ENCODE measurements at places on chromosomes 1 and 21. TPM values are rescaled to one million over a fixed set of nuclear protein-coding genes. Genes with fewer than 3 reads are reported as not detected.
A peak's percentile ranks its signal among the peaks of the same experiment; 100 is the strongest.

MRPL55 gene
- total RNA-seq = 44.4 TPM

SPRR2F gene
- total RNA-seq = not detected

KIAA1614 gene
- 1.1 TPM for total RNA-seq

AADACL3 gene
- total RNA-seq = not detected

SH2D5 gene
- total RNA-seq = 0.05 TPM

KPRP gene
- not detected for total RNA-seq

LDLRAD1 gene
- not detected for total RNA-seq

AZIN2 gene
- total RNA-seq = 2.6 TPM

- no peak for DNase-seq
Measured at GRCh38 chr1:38092256-38092655, 45.7 kb upstream of the POU3F1 start.

DNA sequence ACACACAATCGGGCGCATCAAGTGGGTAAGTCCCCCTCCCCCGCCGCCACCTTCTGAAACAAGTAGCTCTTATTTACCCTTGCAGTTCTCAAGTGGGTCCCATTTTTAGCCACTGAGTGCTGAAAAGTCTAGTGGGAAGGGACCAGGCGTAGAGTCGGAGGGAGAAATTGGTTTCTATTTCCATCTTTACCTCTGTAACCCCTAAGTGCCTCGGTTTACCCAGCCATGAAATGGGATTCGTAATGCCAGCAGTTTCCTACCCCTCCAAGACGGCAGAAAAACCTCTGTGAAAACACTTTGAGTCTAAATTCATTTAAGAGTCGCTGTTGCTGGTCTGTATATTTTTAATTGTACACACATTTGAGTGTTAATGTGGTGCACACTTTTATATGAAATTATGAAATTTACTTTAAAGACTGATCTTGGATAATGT lies 928 bp downstream of the TLCD4 start:
- no peak for DNase-seq

- no peak for DNase-seq
Measured at GRCh38 chr1:222045786-222046185, 303.9 kb upstream of the DUSP10 start.

- no peak for DNase-seq
Measured at GRCh38 chr1:18419113-18419844, 61.5 kb upstream of the KLHDC7A start.

DNA sequence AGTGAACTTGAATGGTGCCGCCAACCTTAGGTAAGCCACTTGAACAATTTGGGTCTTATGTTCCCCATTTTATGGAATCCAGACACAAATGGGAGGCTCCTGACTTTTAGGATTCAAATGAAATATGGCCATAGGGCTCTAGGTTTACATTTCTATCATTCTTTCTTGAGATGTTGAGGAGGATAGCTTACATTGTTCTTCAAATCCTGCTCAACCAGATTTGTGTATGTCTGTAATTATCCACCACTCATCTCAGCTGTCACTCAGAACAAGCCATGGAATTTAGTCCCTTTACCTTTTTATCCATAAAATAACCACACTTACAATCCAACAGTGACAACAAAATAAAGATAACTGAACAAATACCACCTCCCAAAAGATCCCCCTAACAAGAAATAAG lies 682.9 kb upstream of the PTBP2 start:
- DNase-seq = no peak

- DNase-seq = peak; percentile 67
Measured at GRCh38 chr1:36342426-36343185, 19.2 kb upstream of the EVA1B start.

GRCh38 chr1:80987106-80987505 lies 813.6 kb upstream of the ADGRL2 start:
- no peak for DNase-seq

DNA sequence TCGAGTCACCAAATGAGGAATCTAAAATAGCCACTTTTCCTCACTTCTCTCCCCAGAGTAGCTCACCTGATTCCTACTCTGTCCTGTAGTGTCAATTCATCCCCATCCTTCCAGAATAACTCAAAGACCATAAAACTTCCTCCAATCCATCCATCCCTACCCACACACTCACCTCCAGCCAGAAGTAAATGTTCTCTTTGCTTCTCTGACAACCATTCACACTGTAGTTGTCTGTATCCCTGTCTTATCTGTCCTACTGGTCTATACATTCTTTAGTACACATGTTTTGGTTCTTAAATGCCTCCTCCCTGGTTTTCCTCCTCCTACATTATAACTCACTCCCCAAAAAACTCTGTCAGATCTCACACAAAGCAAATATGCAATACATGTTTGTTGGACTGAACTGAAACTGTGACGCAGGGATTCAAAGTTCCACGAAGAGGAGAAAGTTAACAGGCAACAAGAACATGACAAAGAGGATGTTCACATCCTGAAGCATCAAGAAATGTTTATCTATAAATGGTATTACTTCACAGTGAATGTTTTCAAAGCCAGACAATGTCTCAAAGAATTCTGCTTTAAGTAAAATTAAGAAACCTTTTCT lies 11.0 kb downstream of the TP53BP2 start:
- DNase-seq = no peak

- DNase-seq = no peak
Measured at GRCh38 chr1:113928187-113928930, 765 bp upstream of the HIPK1 start.

DNA sequence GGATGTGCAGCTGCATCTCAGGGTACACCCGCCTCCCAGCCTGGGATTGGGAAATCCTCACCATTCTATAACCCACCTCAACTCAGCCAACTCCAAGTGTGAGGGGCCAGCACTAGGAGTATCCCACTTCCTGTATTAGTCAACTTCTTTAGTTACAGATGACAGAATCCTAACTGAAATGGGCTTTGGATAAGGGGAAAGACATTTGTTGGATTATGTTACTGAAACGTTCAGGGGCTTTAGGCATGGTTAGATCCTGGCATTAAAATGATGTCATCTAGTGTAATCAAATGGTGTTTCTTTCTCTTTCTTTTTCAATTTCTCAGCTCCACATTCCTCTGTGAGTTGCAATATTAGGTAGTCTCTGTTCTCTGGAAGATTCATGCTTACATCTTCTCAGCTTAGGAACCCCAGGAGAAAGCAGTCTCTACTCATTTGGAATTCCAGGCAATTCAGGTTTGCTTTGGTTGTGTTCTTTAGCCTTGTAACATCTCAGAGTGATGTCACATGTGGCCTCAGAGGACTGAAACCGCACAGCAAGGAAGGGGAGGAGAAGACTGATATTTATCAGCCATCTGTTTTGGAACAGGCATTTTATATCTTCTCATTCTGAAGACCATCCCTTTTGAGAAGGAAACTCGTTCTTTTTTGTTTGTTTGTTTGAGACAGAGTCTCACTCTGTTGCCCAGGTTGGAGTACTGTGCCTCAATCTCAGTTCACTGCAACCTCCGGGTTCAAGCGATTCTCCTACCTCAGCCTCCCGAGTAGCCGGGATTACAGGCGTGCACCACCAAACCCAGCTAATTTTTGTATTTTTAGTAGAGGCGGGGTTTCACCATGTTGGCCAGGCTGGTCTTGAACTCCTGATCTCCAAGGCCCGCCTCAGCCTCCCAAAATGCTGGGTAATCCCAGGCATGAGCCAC lies 18.9 kb upstream of the TMEM54 start:
- DNase-seq = no peak

DNA sequence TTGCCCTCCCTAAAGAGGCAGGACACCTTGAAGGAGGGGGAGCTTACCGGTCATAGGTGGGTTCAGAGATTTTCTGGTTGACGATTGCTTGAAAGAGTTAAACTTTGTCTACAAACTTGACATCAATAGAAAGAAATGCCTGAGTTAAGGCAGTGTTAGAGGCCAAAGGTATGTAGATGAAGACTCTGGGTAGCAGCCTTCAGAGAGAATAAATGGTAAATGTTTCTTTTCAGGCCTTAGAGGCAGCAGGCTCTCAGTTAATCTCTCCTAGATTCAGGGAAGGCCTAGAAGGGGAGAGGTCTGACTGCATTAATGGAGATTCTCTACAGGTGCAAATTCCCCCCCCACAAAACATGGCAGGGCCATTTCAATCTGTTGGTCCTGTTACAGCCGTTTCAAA lies 27.7 kb downstream of the MX1 start:
- DNase-seq = no peak

GRCh38 chr1:2087766-2088165 lies 37.6 kb downstream of the PRKCZ start:
- DNase-seq = no peak

GRCh38 chr1:6003568-6004411 lies 11.6 kb upstream of the NPHP4 start:
- no peak for DNase-seq

- DNase-seq = no peak
Measured at GRCh38 chr1:20867062-20867461, 80.0 kb upstream of the HP1BP3 start.

- no peak for DNase-seq
Measured at GRCh38 chr1:26360807-26361604, 7.1 kb upstream of the CRYBG2 start.

DNA sequence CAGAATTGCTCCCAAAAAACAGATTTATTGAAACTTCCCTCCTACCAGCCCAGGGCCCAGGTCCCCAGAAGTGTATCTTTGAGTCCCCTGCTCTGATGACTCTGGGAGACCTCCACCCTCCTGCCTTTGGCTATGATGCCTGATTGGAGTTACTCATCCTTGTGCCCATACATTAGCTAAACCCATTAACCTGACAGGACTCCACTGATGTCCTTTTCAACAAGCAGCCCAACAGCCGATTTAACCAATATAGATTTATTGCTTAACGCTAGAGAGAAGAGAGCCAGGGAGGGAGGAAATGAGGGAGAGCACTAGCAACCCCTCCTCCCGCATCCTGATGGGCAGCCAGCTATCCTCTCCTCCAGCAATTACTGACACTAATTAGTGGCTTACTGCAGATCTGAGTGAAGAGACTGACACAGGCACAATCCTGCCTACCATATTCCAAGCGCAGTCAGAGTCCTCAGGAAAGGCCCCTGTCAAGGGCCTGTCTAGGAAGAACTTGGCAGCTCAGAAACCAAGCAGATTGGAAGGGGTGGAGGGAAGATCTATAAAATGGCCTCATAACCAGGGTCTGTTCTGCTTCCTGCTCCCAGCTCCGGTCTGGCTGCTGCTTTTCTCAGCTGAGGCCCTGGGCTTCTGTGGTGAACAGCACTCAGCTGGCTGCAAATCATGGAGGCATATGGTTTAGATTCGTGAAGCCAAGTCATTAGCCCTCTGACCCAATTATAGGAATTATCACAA lies 484.5 kb upstream of the DAB1 start:
- no peak for DNase-seq

DNA sequence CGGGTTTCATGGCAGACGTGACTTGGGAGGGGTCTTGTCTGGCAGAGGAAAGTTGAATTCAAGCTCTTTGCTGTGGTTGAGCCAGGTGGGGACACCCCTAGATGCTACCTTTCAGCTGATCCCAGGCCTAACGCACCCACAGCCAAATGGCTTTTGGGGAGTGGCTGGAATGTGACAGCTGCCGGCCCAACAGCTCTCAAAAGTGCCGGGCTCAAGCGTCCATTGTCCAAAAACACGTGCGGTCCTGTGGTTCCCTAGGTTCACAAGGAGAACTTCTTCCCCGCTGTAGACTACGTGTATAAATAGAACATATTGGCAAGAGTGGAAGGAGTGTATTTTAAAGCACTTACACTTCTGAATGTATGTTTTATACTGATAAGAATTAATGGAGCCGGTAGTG lies 87.1 kb upstream of the ARHGEF16 start:
- no peak for DNase-seq

GRCh38 chr1:114702737-114703136 lies 7.4 kb upstream of the AMPD1 start:
- no peak for DNase-seq

DNA sequence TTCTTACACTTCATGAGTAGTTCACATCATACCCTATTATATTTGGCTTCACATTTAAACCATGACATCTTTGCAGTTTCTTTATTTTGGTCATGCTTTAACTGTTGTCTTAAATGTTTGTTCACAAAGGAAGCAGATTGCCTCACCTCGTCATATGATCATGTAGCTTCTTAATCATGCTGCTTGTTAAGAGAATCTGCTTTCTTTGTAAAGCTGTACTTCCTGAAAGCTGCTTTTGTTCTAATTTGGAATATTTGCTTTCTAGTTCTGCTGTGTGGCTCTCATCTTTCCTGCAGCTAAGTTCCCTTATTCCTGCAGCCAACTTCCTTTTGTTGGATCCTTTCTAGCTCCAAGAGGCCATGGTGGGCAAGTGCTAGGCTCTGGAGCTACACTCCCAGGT lies 62.9 kb upstream of the SIM2 start:
- DNase-seq = no peak

- no peak for DNase-seq
Measured at GRCh38 chr1:90728502-90729287, 11.6 kb upstream of the BARHL2 start.

DNA sequence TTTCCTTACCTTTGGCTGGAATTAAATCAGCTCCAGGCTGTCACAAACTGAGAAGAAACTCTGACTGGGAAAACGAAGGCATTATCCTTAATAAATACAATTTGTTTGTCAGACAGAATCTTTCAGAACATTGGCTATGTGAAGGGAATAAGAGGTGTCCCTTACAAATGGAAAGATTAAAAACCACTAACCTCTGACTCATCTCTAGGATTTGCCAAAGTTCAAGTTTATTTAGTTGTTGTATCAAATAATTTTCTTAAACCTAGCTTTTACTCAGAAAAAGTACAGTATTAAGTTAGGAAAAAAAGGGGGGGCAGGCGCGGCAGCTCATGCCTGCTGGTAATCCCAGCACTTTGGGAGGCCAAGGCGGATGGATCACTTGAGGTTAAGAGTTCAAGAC lies 15.7 kb downstream of the SERTAD4 start:
- DNase-seq = no peak

DNA sequence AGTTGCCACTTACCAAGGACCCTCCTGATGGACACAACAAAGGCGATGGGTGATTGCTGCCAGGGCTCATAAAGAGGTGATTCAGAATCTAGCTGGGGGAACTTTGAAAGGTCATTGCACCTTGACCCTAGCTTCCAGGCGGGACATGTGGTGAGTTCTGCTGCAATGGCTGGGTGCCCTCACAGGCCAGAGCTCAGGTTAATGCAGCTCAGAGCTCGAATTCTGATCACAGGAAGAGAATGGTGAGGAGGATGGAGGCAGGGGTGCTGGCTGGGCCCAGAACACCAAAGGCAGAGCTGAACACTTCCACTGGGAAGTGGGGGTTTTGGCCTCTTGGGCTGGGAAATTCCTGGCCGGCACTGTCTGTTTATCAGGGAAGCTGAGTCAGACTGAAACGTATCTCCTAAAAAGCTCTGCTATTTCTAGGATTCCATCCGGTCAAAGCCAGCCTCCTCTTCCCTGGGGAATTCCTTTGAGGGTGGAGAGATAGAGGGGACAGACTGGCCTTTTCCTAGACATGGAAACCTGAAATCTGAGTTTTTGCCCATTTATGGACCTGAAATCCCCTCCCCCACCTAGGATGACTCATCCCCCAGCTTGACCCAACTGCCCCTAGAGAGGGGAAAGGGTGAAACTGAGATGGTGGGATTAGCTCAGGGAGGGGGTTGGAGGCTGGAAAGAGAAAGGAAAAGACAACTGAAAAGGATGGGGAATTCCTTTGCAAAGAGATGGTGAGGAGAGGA lies 27.2 kb downstream of the NUAK2 start:
- no peak for DNase-seq

DNA sequence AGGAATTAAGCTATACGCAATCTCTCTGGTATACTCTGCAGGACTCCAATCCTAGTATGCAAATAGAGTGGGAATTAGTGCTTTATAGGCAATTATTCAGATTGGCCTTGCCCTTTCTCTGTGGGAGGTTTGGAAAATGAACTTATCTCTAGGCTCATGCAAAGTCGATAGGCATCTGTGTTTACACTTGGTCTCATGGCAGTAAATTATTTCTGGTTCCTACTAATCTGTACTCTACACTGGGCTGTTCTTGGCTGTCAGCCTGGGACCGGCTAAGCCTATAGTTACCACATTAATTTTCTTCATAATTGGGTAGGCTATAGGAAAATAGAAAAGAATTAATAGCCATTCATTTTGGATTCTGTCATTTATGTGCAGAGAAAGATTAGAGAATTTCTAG lies 544.6 kb downstream of the AMY1C start:
- DNase-seq = no peak
